Keratinocyte (primary cell): ENCODE measurements at places on chromosomes 5 and 9. TPM values are rescaled to one million over a fixed set of nuclear protein-coding genes. Genes with fewer than 3 reads are reported as not detected.
A peak's percentile ranks its signal among the peaks of the same experiment; 100 is the strongest.

DNA sequence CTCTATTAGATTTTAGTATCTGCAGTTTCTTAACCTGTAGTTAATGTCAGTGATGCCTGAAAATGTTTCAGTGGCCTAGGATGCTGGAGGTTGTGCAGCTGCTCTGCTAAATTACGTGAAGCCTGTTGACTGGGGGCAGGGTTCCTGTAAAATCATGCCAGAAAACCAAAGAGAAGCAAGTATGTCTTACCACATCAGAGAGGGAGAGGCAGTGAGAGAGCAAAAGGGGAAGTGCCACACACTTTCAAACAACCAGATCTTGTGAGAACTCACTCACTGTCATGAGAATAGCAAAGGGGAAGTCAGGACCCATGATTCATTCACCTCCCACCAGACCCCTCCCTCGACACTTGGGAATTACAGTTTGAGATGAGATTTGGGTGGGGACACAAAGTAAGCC is 83.9 kb upstream of the CYLC2 start:
- DNase-seq: no peak

DNA sequence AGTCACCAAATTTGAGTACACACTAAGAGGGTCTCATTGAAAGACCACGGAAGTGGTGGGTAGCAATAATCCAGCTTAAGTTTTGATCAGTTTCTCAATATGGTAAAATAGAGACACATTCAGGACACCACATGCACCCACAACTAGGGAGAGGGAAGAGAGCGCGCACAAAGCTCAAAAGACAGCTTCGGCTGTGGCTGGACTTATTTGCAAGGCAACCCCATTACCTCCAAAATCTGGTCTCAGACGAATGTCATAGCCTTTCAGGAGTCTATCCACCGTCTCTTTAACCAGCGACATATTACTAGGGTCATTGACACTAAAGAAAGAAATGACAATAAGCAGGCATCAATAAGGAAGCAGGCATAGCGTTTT is 443 bp downstream of the GABRB2 start:
- DNase-seq: no peak

DNA sequence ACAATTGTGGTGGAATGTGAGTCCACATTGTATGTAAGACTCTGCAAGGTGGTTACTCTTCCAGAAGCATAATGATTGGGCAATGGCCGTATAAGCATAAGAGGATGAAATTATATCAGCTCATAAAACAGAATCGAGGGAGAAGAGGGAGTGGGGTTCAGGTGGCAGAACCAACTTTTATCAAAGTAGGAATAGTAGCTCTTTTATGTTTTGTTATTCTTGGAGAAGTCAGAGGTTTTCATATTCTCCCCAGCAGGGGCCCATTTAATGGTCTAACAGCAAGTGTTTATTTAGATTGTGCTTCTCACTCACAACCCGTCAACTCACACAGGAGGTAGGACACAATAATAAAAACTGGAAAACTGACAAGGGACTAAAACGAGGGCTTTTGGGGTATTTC is 291.3 kb upstream of the CD180 start:
- no peak for DNase-seq

GRCh38 chr5:179322071-179323025 is 22.9 kb downstream of the ADAMTS2 start:
- DNase-seq: no peak

DNA sequence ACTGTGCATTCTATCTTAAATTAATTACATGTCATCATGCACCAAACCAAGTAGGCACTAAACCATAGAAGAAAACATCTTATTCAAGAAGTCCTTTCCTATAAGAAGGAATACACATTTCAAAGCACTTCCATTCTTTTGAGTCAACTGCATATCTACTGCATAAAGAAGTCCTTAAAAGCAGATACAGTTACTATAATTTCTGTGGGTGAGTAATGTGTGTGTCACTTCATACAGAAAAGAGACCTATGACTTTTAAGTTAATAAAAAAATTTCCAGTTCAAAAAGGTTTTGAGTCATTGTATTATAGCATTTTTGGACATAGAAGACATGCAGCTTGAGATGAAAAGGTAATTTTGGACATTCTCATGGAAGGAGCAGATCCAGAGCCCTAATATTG is 125.0 kb downstream of the DTWD2 start:
- DNase-seq: peak; percentile 35

DNA sequence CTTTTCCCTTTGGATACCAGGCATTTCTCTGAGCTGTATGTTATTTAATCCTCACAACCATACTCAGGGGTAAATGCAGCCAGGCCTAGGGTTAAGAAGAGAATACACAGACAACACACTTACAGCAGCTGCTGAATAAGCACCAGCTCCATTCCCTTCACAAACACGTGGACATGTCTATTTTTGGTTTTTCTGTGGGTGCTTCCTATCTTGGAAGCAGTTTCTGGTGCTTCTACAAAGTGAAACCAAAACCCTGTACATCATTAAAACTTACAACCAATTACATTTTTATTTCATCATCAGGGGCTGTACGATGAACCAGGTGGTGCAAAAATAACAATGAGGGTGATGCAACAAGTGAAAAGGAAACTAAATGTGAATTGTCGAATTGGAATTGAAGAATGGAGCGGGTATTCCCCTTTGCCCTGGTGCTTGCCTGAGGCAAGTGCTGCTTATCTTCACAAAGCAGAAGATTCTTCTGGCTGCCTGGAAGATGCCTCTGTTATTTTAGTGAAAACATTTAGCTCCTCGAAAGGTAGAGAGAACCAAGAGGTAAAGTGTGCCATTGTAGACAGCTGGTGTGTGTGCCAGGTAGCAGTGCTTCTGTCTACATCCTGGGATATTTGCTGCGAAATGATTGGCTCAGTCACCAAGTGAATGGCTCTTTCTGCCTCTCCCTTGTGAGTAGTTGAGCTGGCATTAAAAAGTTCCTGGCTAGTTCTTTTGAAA is 18.6 kb upstream of the IFNB1 start:
- DNase-seq: peak; percentile 4

- DNase-seq: no peak
These were observed 265.1 kb upstream of the MVB12B start for GRCh38 chr9:126061575-126061974.

DNA sequence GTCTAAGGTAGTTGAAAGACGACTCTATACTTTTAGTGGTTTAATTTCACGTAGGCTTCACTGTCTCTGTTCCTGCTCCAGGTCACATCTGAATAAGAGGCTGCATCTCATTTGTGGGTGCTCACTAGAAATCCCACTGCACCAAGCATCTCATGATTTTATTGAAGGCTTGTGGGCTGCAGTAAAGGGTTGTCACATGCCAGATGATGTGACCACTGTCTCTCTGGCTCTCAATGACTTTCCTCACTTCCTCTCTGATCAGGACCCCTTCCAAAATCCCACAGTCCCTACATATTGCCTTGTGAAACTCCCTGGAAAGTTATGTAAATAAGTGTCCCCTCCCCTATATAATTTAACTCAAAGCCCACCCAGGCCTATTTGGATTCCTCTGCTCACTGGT is 8.9 kb upstream of the ZCCHC10 start:
- DNase-seq: no peak

DNA sequence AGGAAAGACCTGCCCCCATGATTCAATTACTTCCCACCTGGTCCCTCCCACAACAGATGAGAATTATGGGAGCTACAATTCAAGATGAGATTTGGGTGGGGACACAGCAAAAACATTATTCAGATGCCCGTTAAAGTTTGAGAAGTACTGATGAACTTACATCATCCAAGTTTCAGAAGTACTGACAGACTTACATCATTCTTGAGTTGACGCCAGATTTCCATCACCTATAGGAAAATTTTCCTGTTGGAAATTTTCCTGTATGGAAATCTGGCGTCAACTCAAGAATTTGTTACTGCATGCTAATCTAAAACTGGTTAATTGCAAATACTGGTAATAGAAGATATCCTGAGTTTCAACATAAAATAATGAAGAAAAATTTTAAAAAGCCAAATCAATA is 975.9 kb downstream of the MAT2B start:
- DNase-seq: no peak

DNA sequence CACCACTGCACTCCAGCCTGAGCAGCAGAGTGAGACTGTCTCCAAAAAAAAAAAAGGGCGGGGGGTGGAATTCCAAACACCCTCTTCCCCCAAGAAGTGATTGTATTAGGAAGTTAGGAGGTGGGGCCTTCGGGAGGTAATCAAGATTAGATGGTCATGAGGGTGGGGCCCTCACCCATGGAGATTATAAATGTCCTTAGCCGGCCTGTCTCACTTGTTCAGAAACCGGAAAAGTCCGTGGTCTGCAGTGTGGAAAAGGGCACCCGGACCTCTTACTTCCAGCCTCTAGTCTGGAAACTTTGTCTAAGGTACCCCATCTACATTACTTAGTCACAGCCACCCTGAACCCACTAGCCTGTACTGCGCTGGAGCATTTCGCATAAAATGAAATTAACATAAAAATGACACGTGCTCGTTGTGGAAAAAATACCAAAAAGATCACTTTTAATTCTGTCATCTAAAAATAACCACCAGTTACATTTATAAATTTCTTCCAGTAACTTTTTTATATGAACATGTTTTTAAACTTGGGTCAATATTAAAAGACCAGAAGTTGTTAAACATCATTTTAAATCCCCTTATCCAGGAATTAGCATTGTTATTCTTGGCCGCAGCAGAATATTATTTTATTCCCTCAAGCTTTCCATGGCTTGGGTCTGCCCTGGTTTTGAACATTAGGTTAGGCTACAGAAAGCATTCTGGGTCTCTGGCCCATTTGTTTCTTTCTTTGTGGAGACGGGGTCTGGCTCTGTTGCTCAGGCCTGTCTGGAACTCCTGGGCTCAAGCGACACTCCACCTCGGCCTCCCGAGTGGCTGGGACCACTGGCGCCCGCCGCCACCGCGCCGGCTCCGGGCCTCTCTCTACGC is 1.2 kb upstream of the CKS2 start:
- DNase-seq: no peak

DNA sequence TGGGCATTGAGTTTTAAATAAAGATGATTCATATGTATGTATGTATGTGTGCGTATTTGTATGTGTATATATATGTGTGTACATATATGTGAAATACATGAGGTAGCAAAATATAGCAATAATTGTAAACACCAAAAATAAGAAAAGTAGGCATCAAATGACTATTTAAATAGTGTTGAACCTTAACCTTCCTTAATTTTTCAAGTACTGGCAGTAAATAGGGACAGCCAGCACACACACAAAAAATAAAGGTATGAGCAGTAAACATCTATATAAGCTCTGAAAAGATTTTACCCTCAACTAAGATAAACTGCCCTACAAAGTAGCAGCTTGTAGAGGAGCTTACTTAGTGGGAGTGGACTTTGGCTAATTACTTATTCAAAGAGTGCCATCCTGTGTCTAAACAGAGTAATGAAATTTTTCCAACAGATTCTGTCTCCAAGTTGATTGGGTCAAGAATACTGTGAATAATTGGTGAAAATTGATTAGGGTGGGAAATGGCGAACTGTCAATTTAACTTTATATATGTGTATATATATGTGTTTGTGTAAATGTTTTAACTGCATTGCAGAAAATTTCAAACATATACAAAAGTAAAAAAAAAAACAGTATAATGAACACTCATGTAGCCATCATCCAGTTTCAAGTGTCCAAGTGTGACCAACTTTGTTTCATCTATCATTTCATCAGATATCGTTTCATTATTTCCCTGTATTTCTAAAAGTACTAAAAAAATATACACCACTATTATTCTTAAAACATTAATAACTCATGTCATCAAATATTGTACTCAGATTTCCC is 2.0 kb upstream of the ADAMTS6 start:
- DNase-seq: peak; percentile 23

- DNase-seq: no peak
These were observed 11.6 kb downstream of the C9orf57 start for GRCh38 chr9:72048850-72049249.

GRCh38 chr9:111896942-111897600 is 457 bp downstream of the UGCG start:
- no peak for DNase-seq

- DNase-seq: peak; percentile 98
These were observed 17.4 kb downstream of the FBXW2 start for GRCh38 chr9:120775859-120776258.

- DNase-seq: no peak
These were observed 15.1 kb downstream of the IRF1 start for GRCh38 chr5:132475497-132475882.

- DNase-seq: no peak
These were observed 3.5 kb downstream of the NRG2 start for GRCh38 chr5:140039561-140039960.

- DNase-seq: peak; percentile 90
These were observed at the start of gene UBAP2 for GRCh38 chr9:34048727-34049629. UBAP2 (minus strand) TSS chr9:34048887; CDS start chr9:34017148, 31,739 bp downstream.

GRCh38 chr9:136372561-136373299 is 739 bp downstream of the CARD9 start:
- DNase-seq: no peak

DNA sequence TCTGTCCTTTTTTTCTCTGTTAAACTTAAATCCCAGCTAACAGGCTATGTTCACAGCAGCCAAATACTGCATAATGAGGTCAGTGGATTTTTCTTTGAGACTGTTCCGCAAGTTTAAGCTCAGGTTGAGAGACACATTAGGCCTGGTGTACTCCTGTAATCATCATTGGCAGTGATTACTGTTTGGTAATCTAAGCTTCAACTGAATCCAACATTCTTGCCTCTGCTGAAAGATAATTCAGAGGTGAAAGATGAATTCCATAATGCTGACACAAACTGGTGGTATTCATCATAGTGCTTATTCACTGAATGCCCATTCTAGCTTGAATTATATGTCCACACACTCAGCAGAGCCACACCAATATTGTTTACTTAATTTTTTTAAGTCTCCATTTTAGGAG is 108.5 kb downstream of the NFIB start:
- peak; percentile 23 for DNase-seq

- no peak for DNase-seq
These were observed 60.8 kb downstream of the SH3TC2 start for GRCh38 chr5:149002053-149002452.

- DNase-seq: no peak
These were observed 80.9 kb upstream of the COL5A1 start for GRCh38 chr9:134560654-134561053.

DNA sequence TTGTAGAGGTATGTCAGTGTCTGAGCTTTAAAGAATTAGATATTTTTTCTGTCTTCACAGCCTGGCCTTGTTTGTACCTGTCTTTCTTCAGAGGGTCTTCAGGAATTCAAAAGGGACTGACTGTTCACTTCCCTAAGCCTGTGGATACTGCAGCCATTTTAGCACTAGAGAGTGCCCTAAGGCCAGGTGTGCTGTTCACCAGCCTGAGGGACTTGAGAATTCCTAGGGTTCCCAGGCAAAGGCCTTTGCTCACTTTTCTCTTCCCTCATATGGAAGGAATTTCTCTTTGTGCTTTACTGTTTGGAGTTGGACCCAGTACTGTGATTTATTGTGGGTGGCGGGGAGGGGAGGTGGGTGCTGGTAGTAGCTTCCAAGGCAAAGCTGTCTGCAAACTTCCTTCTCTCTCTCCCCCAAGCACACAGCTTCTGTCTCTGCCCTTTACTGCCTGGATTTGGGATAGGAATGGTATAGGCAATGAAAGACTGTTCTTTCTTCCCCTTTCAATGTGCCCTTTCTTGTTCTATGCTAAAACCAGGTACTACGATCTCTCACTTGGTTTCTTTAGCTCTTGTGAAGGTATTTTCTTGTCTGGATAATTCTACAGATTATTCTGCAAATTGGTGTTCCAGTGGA is 9.7 kb upstream of the LRRC70 start:
- DNase-seq: no peak

Gene CNTNAP3
- 3.5 to 9.3 TPM (median 6.7 TPM) in 3 replicates for polyA plus RNA-seq

Gene SPATA31E1
- polyA plus RNA-seq: not detected in 3 replicates

Gene ACTBL2
- polyA plus RNA-seq: 0.35 to 2.7 TPM (median 0.68 TPM) in 3 replicates

Gene CTSV
- 101 to 190 TPM (median 109 TPM) in 3 replicates for polyA plus RNA-seq

Gene TTC39B
- 6.3 to 9.7 TPM (median 7.0 TPM) in 3 replicates for polyA plus RNA-seq

Gene PCDHB13
- 0.07 to 0.13 TPM (median 0.09 TPM) in 3 replicates for polyA plus RNA-seq

Gene DAB2IP
- polyA plus RNA-seq: 28.6 to 36.6 TPM (median 30.9 TPM) in 3 replicates

Gene LRRTM2
- not detected in 3 replicates for polyA plus RNA-seq

Gene CDC25C
- polyA plus RNA-seq: 1.4 to 4.7 TPM (median 3.1 TPM) in 3 replicates
